Kasumi-1 (cell line): ENCODE measurements at places on chromosomes 6 and 20.
A peak's percentile ranks its signal among the peaks of the same experiment; 100 is the strongest.

DNA sequence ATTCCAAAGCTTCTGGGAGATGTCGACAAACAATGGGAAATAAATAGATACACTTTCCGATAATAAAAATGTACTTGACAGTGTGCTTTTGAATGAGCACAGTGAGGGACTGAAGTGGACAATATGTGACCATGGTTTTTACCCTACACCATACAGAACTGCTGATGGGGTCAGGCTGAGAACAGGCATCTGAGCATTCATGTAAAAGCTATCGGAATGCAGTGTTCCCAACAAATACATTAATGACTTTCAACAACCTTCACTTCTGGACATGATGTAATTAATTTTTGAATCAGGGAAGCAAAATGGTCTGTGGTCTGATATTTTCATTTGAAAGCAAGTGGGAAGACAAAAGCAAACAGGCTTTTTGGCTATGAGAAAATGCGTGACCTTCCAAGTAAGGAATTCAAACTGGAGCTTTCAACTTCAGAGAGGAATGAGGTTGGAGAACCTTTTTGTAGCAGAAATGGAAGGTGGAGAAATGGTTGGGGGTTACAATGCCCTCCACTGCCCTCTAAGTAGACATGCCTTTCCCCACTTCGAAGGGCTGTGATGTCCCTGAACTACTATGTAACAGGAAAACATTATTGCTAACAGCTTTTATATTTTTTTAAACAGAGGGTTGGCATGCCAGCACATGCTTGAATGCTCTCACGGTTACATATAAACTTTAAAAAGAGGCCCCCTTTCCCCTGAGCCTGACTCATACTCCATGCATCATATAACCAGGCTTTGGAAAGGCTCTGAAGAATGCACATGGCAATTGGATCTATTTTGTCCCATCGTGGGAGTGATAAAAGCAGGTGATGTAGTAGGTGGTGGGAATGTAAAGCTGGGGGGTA lies 203.5 kb upstream of the CITED2 start:
- no peak for DNase-seq

DNA sequence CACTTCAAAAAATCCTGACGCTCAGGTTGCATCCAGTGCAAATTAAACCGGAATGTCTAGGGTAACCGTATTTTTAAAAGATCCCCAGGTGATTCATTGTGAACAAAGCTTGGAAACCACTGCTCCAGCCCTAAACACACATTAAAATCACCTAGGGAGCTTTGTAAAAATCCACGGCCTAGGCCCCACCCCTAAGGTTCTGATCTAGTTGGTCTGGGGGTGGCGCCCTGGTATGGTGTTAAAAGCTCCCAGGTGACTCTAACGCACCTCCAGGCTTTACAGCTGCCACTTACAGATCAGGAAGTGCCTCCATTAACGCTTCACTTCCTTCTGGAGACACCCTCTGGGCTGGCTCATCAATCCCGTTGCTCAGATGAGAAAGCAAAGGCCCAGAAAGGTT lies 92.2 kb downstream of the GRM4 start:
- DNase-seq: no peak

DNA sequence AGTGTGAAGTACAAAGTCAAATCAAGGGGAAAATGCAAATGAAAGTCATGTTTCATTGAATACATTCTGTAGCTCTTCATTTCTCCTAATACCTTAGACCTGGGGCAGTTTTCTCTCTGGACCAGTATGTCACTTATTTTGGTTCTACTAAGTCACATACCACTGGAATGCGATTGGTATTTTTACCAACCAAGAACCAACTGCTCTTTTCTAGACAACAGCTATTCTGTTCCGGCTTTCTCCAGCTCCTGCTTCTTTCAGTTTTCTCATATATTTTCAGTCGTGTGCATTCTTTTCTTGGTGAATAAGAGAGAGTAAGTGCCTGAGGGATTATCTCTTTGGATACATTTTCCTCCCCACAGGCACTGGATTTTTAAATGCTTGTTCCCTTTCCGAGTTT lies 39.2 kb upstream of the SPACA1 start:
- DNase-seq: no peak

GRCh38 chr6:76885861-76886301 lies 577.4 kb downstream of the HTR1B start:
- DNase-seq: no peak

GRCh38 chr6:123089226-123089625 lies 93.2 kb downstream of the CLVS2 start:
- DNase-seq: no peak

DNA sequence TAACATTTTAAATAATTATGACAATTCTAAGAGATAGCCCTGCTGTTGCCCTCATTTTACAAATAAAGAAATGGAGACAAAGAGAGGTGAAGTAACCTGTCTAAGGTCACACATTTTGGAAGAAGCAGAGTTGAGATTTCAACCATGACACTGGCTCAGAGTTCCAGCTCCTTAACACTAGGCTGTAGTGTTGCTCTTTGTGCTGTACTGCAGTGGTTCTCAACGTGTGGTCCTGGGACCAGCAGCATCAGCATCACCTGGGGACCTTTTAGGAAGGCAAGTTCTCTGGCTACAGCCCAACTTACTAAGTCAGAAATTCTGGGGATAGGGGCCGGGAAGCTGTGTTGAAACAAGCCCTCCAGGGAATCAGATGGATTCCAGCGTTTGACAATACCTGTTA lies 62.4 kb upstream of the FERMT1 start:
- DNase-seq: no peak

GRCh38 chr6:129908858-129909257 lies 47.7 kb upstream of the TMEM244 start:
- DNase-seq: no peak

GRCh38 chr6:54810147-54810546 lies 36.4 kb upstream of the FAM83B start:
- no peak for DNase-seq

GRCh38 chr6:117423754-117424153 lies 2.0 kb downstream of the ROS1 start:
- no peak for DNase-seq

DNA sequence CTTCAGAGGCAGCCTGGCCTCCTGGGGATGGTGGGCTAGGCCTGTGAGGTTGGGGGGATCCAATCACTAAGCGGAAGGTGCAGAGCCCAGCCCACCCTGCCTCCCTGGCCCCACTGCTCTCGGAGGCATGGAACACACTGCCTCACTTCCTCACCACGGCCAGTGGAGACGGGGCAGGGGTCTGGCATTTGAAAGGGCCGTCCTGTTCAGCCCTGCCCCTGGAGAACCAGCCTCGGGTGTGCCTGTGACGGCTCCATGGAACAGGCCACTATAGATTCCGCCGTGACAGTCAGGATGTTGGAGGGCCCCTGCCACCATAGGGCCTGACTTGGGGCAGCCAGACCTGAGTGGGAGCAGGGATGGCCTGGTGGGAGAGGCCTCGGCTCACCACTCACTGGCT lies 110.2 kb downstream of the DACT2 start:
- no peak for DNase-seq

GRCh38 chr6:117547688-117548621 lies 54.4 kb downstream of the GOPC start:
- no peak for DNase-seq

DNA sequence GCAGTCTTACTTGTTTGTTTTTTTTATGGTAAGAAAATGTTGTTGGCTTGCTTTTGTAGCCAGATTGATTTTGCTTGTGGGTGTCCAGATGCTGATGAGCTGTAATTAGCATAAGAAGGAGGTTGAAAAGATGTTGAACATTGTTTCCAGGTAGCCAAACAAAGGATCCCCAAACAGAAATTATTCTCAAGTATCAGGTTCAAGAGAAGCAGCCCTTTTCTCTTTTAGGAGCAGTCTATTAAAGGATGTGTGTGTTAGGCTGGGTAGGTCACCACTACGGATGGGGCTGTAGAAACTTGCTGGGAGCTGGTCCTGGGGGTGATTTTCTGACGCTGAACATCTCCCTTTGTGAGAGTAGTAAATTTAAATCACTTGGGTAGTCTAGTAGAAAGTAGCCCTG lies 86.9 kb upstream of the VSTM2L start:
- no peak for DNase-seq

- no peak for DNase-seq
Measured at GRCh38 chr6:4136354-4136831, 1.0 kb upstream of the ECI2 start.

- no peak for DNase-seq
Measured at GRCh38 chr20:51531712-51532456, 10.6 kb downstream of the NFATC2 start.

GRCh38 chr6:123811378-123811777 lies 7.7 kb downstream of the NKAIN2 start:
- DNase-seq: no peak

GRCh38 chr6:112086744-112087135 lies 542 bp downstream of the TUBE1 start:
- DNase-seq: peak; percentile 79

GRCh38 chr20:37846573-37846972 lies 56.4 kb upstream of the VSTM2L start:
- DNase-seq: no peak

GRCh38 chr6:141956046-141956761 lies 176.5 kb upstream of the GJE1 start:
- no peak for DNase-seq

- DNase-seq: peak; percentile 75
Measured at GRCh38 chr20:25204550-25205276, 9.2 kb downstream of the ENTPD6 start.

- DNase-seq: peak; percentile 75
Measured at GRCh38 chr6:20319520-20320357, 81.9 kb upstream of the E2F3 start.

GRCh38 chr6:130167655-130168054 lies 55.1 kb downstream of the SAMD3 start:
- DNase-seq: no peak

- no peak for DNase-seq
Measured at GRCh38 chr20:50194422-50194830, 3.8 kb downstream of the CEBPB start.

DNA sequence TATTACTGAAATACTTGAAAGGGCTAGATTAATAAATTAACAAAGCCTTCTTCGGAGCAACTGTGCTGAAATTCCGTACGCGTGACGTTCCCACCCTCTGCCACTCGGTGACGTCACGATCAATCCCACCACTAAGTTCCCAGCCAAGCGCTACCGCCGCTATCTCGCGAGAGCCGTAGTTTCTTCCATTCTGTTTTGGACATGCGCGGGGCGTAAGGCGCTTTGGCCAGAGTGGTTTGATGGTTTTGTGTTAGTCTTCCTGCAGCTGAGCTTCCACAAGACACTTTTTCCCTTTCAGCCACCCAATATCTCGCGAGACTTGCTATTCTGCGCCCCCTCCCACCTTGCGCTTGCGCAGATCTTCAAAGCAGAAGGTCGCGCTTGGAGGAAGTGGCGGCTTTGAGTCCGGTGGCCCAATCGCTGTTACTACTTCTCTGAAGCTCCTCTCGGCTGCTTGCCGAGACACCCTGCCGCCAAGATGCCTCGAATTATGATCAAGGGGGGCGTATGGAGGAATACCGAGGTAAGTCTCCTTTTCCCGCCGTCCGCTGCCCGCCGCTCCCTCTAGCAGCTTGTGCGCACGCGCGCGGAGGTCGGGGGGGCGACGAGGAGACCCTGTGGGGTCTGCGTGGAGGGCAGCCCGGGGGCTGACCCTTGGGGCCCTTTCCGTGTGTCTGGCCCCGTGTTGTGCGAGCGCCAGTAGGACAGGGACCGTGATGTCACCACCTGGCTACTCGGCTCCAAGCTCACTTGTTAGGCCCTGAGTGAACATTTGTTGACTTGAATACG lies at the start of gene CDC5L:
Gene CDC5L, plus strand, starts transcription at position 361 of the 789 bp plus-strand sequence. Its CDS starts 118 bp downstream, at position 479.
- peak; percentile 99 for DNase-seq

GRCh38 chr6:20680697-20681165 lies 146.5 kb downstream of the CDKAL1 start:
- no peak for DNase-seq

- DNase-seq: no peak
Measured at GRCh38 chr6:169324656-169325459, 71.2 kb upstream of the THBS2 start.

DNA sequence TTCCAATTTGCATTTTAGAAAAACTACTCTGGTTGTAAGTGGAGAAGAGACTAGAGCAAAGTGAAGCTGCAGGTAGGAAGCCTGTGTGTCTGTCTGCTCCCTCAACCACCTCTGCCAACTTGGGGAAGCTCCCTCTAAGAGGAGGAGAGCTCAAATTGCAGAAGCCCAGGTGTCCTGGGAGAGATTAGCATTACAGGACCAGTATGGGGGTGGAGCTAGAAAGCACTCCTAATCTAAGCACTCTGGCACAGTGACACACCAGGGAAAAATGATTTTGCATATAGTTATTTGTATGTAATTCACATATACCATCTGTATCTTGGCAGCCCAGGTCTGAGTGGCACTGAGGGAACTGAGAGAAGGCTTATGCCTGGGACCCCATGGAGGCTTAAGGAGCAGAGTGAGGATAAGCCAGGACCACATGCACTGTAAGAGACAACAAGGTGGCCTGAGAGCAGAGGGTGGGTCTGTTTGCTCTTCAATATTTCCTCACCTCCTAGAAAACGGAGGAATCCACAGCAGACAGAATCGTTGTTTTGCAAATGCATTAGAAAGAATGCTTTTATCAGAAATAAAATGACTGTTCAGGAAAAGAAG lies 13.6 kb downstream of the GSTA2 start:
- DNase-seq: no peak

DNA sequence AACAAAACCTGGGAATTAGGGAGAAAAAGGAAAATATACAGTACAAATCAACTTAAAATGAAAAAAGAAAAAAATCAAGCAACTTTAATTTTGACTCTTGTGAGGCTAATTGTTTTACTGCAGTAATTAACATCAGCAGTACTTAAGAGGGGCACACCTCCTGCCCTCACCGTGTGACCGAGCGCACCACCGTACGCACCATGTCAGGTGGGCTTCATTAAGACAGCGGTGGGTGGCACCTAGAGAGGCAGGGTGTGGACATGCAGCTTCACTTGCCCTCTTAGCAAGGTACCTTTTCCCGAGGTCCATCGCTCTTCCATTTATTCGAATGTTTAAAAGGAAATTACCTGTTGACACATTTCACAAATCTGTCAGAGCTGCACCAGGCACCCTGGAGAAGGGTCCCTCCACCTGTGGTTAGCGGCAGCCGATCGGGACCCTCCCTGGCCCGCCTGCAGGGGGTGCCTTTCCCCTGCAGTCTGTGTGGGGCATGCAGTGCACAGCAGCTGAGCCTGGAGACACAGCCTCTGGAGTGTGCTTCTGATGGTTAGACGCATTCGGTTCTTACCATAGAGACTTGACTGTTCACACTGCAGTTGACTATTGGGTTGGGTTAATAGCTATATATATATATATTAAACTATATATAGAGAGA lies 184.1 kb downstream of the TMEM242 start:
- DNase-seq: no peak

GRCh38 chr6:6714118-6714897 lies 125.8 kb downstream of the LY86 start:
- no peak for DNase-seq

DNA sequence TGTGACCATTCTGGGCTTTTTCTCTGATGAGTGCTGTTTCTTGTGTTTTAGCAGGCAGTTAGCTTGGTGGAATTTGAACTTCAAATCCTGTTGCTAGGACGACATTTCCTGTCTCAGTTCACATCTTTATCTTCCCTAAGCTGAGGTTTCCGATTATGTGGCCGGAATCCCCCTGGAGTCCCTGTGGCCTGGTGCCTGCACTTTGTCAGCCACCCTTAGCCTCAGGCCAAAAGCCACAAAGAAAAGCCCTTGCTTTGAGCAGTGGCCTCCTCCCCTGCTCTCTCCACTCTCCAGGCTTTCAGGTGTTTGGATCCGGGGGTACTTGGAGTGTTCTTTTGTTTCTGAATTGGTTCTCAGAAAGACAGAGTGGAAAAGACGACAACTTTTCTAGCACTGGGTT lies 59.9 kb upstream of the PMEPA1 start:
- no peak for DNase-seq
